ENCODE measurements at places on chromosomes 7 and 10. TPM values are rescaled to one million over a fixed set of nuclear protein-coding genes. Genes with fewer than 3 reads are reported as not detected.
A peak's percentile ranks its signal among the peaks of the same experiment; 100 is the strongest.

- H3K27me3 ChIP-seq: no peaks in the 10 kb centered on the region
- no peaks in the 10 kb centered on the region for H3K4me1 ChIP-seq
- no peak overlapping the region for H3K4me3 ChIP-seq
- no peak overlapping the region for H3K27ac ChIP-seq
- no peaks in the 10 kb centered on the region for H3K36me3 ChIP-seq
- DNase-seq: no peak
Observed at GRCh38 chr7:155258226-155258560, 39.5 kb upstream of the INSIG1 start.

GRCh38 chr10:32347363-32348022 is 535 bp upstream of the EPC1 start:
- H3K27ac ChIP-seq: peak overlapping the region; percentile 99
- no peaks in the 10 kb centered on the region for H3K27me3 ChIP-seq
- H3K4me3 ChIP-seq: peak overlapping the region; percentile 98

DNA sequence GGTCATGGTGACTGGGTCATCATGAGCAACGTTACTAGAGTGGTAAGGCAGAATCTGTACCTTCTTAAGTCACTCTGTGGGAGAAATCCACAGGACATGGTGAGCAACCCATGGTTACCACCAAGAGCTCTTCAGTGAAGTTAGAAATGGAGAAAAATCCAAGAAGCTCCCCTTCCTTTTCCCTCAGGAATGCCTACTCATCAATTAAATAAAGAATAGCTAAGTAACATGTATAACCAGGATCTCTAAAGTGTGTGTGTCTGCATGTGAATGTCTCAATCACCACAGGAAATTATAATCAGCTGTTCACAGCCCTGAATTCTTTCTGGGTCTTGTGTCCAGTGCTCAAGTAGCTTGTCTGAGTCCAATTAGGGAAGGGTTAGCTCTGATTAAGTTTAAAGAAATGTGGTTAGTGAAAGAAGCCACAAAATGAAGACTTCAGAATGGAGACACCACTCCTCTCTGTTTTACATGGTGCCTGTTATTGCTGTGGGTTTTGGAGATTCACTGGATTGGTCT is 73.2 kb downstream of the SEM1 start:
- no peak overlapping the region for H3K27ac ChIP-seq
- DNase-seq: no peak
- no peak overlapping the region for H3K4me3 ChIP-seq
- no peaks in the 10 kb centered on the region for H3K27me3 ChIP-seq

DNA sequence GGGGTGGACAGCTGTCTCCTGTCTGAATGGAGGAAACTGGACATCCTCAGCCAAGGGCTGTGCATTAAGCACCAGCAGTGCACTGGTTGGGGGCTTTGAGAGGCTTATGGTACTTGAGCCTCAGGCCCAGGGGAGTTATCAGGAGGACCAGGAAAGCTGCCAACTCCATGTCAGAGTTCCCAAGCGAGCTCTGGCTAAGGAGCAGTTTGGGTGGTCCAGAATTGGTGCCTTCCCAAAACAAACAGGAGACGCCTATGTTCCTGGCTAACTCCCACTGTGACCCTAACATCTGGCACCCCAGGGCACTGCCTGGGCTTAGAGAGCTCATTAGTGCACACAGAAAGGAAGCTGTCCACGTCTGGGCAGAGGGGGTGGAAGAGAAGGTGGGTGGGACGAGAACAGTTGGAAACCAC is 408.6 kb upstream of the NPVF start:
- no peak overlapping the region for H3K4me3 ChIP-seq
- H3K4me1 ChIP-seq: no peaks in the 10 kb centered on the region
- no peaks in the 10 kb centered on the region for H3K36me3 ChIP-seq
- no peaks in the 10 kb centered on the region for H3K27me3 ChIP-seq
- no peak overlapping the region for H3K27ac ChIP-seq
- no peak for DNase-seq

- no peaks in the 10 kb centered on the region for H3K4me1 ChIP-seq
- no peaks in the 10 kb centered on the region for H3K36me3 ChIP-seq
- H3K27ac ChIP-seq: no peak overlapping the region
- DNase-seq: no peak
- no peaks in the 10 kb centered on the region for H3K27me3 ChIP-seq
- H3K4me3 ChIP-seq: no peak overlapping the region
Observed at GRCh38 chr10:122245897-122246296, 25.2 kb upstream of the BTBD16 start.

MTG1 gene
- polyA plus RNA-seq: 25.6 TPM

GRCh38 chr10:72170263-72170662 is 45.5 kb upstream of the ANAPC16 start:
- H3K36me3 ChIP-seq: peaks cover 6% of the 10 kb centered on the region
- H3K27me3 ChIP-seq: no peaks in the 10 kb centered on the region
- no peak overlapping the region for H3K4me3 ChIP-seq
- H3K4me1 ChIP-seq: no peaks in the 10 kb centered on the region
- no peak for DNase-seq

DNA sequence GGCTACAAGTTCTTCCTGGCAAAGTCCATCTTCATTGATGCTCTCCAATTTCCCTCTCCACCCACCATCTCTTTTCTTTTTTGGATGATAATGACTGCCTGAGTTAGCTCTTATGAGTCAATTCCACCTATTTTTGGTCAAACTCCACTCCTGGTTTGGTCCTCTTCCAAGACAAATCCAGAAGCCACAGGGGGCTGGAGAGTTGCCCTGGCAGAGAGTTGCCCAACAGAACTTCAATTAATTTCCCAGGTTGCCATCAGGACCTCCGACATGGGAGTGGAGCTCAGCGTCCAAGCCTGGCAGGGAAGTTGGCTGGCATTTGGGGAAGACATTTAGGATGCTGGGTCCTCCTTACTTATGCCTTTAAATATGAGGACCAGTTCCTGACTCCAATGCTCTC is 29.2 kb upstream of the KCNMA1 start:
- no peak for DNase-seq
- H3K36me3 ChIP-seq: no peaks in the 10 kb centered on the region
- no peaks in the 10 kb centered on the region for H3K27me3 ChIP-seq
- H3K4me1 ChIP-seq: no peaks in the 10 kb centered on the region
- H3K27ac ChIP-seq: no peak overlapping the region
- H3K4me3 ChIP-seq: no peak overlapping the region

SNX10 gene
- polyA plus RNA-seq: 7.2 TPM

VAX1 gene
- not detected for polyA plus RNA-seq

DNA sequence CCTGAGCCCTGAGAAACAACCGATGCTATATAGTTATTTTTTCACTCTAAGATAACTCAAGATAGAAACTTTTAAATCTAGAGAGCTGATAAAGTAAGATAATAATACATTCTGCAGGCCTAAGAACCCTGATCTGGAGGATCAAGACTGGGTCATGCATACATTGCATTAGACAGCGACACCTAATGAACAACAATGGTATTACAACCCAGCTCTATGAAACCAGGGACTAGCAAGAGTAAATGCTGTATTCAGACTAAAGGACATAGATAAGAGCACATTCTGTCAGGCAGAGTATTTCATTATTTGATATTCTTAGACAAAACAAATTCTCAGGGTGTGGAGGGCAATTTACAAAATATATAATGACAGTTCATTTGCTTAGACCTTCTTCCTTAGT is 148.6 kb downstream of the GRK5 start:
- no peaks in the 10 kb centered on the region for H3K27me3 ChIP-seq
- no peak for DNase-seq
- H3K27ac ChIP-seq: no peak overlapping the region
- H3K36me3 ChIP-seq: no peaks in the 10 kb centered on the region
- H3K4me1 ChIP-seq: no peaks in the 10 kb centered on the region

C7orf57 gene
- polyA plus RNA-seq: 0.13 TPM

DNA sequence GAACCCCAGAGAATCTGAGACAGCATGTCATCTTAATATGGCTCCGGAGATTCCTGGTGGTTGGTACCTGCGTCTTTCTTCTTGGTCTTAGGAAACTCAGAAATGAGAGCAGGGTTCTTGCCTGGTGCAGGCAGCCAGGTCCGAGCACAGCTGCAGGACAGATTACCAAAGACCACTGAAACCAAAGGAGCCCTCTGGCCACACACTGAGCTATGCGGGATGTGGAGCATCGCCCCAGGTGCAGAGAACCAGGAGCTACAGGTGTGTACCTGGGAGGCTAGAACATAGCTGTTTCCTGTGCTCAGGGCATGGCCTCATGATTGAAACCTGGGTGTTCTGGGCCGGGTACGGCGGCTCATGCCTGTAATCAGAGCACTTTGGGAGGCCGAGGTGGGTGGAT is 635.4 kb downstream of the CALN1 start:
- no peak overlapping the region for H3K4me3 ChIP-seq
- no peak for DNase-seq
- H3K36me3 ChIP-seq: no peaks in the 10 kb centered on the region
- no peaks in the 10 kb centered on the region for H3K4me1 ChIP-seq
- H3K27me3 ChIP-seq: no peaks in the 10 kb centered on the region

DNA sequence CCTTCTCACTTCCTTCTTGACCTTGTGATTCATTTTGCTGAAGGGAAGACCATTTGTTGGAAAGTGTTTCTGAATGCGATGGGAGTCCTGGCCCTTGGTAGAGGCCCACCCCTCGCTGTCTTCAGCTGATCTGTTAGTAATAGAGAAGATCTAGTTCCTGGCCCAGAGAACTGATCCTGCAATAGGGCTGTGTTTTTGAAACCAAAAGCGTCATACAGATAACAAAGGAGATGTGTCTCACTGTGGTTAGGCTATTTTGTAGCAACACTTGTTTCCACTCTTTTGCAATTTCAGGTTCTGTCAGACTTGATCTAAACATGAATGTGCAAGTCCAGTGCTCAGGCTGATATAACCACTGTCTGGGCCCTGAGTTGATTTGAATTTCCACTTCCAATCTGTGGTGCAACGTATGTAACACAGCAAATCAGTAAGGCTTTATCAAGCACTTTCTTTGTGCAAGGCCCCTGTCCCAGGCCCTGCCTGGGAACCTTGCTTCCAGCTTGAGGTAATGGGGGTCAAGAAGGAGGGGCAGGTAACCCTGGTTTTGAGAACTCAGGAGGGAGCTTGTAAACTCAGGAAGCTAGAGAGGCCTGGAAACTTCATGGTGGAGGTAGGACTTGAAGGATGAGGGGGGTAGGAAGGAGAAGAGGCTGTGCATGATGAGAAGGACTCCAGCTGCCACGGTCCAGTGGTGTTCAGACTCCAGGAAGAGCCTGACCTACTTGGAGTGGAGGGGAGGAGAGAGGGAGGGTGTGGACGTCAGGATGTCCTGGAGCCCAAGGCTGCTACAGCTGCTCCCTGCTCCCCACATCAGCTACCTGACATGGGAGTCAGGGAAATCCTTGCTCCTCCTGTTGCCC is 42.2 kb upstream of the SRGN start:
- H3K4me1 ChIP-seq: peaks cover 23% of the 10 kb centered on the region
- H3K27me3 ChIP-seq: no peaks in the 10 kb centered on the region
- H3K36me3 ChIP-seq: no peaks in the 10 kb centered on the region
- peak overlapping the region; percentile 61 for H3K27ac ChIP-seq

DNA sequence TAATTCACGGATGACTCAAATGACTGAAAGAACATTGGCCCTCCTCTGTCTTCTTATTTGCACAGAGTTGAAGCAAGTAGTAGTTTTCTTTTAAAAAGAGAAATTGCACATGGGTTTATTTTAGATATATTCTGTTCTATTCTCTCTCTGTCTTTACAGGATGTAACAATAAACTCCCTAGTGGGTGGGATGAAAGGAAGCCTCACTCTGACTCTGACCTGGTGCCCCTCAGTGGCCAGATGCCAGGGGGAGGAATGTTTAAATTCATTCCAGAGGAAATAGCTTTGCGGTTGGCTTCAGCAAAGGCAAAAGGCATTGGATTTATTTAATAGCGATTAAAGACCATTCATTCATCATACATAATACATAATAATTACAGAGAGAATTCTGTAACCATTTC is 156.4 kb upstream of the MTPN start:
- no peaks in the 10 kb centered on the region for H3K36me3 ChIP-seq
- H3K27ac ChIP-seq: no peak overlapping the region
- no peak for DNase-seq
- H3K4me1 ChIP-seq: no peaks in the 10 kb centered on the region
- no peak overlapping the region for H3K4me3 ChIP-seq
- H3K27me3 ChIP-seq: no peaks in the 10 kb centered on the region

GRCh38 chr7:136741941-136742340 is 126.5 kb upstream of the CHRM2 start:
- no peak overlapping the region for H3K4me3 ChIP-seq
- H3K27ac ChIP-seq: no peak overlapping the region
- no peaks in the 10 kb centered on the region for H3K36me3 ChIP-seq

All from naive thymus-derived CD4-positive, alpha-beta T cell (primary cell).